ENCODE measurements at places on chromosomes 6 and 20.

- no peak for DNase-seq
These were observed 6.4 kb downstream of the ZNF512B start for GRCh38 chr20:63963348-63963741.

DNA sequence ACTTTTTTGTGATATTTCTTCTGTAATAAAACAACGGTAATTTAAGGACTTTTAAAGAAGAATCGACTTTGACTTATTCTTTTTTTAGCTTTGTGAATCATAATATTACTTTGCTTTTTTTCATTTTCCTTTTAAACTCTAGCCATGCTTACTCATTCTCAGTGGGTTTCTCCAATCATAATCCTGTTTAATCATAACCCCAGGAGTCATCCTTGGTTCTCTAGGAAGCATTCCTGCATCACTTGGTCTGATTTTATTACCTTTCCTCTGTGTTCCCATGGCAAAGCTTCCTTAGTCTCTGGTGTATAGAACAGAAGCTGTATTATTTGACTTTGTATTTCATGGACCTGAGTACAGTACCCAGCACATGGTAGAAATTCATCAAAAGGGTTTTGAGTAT lies 223.5 kb downstream of the CDKAL1 start:
- no peak for DNase-seq

DNA sequence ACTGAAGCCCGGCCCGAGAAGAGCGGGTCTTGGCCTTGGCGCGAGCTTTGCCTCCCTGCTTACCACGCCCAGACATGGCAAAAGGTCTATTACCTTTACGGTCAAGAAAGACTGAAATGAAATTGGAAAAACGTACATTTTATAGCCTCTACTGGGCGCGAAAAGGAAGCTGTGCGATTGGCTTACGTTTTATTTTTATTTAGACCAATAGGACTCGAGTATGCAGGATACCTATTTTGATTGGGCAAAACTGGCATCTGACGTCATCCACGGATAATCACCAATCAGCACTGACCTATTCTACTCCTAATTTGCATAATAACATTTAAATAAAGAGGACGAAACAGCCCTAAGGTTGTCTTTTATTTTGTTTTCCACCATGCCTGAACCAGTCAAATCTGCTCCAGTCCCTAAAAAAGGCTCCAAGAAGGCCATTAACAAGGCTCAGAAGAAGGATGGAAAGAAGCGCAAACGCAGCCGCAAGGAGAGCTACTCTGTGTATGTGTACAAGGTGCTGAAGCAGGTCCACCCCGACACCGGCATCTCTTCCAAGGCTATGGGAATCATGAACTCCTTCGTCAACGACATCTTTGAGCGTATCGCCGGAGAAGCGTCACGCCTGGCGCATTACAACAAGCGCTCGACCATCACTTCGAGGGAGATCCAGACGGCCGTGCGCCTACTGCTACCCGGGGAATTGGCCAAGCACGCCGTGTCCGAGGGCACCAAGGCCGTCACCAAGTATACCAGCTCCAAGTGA lies 97.4 kb downstream of the OR2B2 start:
- DNase-seq, result peak; percentile 55

GRCh38 chr6:149079911-149080491 lies 237.5 kb upstream of the TAB2 start:
- no peak for DNase-seq

- no peak for DNase-seq
These were observed 315.1 kb downstream of the THBS2 start for GRCh38 chr6:168938546-168938945.

DNA sequence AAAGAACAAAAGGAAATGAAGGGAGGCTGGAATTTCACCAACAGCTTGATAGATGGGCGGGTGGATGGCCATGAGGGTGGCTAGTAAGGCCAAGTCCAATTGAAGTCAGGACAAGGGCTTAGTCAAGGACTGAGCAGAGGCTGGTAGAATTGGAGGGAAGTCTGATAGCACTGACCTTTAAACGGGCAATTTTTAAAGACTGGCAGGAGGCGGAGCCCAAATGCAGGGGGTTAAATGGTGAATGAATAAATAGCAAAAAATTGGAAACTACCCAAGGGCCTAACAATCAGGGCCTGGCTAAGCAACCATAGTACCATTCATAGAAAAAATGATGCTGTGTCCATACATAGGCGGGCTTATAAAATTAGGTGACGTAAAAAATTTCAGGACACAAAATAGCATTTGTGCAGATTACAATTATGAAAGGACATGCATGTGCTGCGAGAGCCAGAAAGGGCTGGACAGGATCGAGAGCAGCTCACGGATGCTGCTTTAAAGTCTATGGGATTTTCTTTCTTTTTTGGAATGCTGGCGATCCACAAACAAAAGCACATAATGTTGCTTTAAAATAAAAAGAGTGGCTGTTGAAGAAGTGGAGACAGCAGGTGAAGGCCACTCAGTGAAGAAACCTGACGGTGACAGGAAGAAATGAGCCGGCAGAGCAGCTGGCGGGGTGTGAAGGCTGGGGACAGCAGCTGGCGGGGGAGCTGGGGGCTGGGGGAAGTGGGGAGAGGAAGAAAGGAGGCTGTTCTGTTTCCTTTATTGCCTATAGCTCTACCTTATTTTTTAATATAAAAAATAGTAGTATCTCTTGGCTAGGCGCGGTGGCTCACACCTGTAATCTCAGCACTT lies 42.8 kb upstream of the TAF8 start:
- DNase-seq, result no peak

GRCh38 chr6:24743944-24744335 lies 25.0 kb upstream of the C6orf62 start:
- no peak for DNase-seq

DNA sequence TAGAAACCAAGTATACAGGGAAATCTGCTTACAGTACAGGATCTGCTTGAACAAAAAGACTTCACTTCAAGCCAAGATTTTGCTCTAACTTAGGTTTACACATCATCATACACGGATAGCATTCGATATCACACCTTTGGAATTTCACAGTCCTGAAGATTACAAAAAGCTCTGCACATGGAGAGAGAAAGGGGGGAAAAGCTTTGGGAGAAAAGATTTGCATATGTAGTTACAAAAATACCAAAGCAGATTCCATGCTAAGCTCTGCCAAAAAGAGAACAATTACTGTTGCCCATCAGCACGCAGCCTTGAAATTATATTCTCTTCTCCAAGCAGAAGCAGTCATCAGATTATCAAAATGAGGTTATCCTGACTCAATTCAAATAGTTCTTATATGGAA lies 62.0 kb downstream of the HIVEP2 start:
- DNase-seq, result no peak

DNA sequence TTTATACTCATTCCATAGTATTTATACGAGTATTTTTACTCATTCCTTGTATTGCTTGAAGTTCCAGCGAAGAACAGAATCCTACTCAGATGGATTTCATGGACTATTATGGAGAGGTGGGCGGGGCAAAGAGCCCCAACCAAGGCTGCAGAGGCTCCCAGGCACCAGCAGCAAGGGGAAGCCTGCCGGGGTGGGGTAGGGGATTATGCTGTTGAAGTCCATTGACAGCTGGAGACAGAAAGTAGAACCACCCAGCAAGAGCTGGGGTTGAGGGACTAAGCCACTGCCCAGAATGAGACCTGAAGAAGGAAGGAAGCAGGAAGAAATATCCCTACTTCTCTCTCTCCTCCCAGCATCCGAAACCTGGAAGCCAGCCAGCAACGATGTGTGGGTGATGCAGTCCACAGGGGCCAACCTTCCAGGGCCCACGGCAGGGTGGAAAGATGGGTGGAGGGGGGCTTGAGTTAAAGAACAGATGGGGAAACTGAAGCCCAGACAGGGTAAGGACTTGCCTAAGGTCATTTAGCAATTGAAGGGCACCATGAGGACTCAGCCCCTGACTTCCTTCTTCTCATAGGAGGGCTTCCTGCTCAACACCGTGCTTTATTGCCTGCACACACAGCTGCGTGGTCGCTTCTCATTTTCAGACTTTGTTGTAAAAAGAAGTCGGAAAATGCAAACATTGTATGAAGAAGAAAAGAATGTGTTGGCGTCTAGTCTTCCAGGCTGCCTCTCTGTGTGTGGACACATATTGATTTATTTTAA lies 18.3 kb upstream of the GTSF1L start:
- DNase-seq, result no peak

GRCh38 chr6:153781306-153781705 lies 257.7 kb upstream of the OPRM1 start:
- no peak for DNase-seq

- DNase-seq, result no peak
These were observed 128.2 kb upstream of the LAMA2 start for GRCh38 chr6:128754658-128755256.

- DNase-seq, result no peak
These were observed 47.0 kb downstream of the GOPC start for GRCh38 chr6:117555262-117555849.

DNA sequence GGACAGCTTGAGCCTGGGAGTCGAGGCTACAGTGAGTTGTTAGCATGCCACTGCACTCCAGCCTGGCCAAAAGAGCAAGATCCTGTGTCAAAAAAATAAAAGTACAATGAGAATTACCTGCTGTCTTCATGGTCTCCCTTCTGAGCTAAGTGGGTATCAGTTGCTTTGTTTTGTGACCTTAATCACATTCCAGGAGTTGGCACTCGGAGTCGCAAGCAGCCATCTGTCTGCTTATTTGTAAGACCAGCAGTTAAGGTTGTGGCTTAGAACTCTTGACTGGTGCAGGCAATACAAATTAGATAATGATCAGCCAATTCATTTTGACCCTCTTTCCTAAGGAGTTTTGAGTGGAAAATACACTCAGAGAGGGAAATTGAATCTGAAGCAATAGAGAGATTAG lies 114.0 kb downstream of the MYO6 start:
- no peak for DNase-seq

DNA sequence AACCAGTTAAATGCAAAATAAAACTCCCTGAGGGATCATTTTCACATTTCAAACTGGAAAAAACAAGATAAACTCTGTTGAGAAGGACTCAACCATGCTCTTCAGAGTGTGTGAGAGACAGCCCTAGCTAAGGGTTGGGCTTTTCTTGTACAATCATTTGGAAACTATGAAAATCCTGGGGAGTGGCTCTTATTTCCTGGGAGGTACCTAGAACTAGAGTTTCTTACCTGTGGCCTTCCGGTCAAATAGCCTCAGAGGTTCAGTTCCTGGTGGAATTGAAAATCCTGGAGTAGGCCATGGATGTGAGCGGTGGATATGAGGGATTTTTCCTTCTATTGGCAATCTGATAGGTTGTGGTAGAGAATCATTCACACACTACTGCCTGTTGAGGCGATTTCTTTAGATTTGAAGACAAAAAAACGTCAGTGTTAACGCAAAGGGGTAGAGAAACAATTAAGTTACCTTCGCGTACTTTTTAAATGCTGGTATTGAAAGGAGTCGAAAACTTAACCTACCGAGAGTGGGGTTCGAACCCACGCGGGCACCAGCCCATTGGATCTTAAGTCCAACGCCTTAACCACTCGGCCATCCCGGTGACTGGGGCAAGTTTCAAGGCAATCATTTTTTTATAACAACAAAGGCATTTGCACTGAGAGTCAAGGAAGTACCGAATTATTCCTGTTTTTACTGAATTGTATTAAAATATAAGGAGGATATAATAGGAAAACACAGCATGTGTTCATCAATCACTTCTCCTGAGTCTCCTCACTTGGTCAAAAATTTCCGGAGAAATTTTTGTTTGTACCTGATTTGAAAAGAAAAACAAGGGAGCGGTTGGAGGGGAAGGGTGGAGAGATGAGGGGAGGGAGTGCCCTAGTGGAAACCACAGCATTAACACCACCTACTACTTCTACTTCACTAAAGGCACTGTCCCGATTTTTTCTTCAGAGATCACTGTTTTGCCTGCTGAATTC lies 191.3 kb downstream of the OR2B2 start:
- no peak for DNase-seq

DNA sequence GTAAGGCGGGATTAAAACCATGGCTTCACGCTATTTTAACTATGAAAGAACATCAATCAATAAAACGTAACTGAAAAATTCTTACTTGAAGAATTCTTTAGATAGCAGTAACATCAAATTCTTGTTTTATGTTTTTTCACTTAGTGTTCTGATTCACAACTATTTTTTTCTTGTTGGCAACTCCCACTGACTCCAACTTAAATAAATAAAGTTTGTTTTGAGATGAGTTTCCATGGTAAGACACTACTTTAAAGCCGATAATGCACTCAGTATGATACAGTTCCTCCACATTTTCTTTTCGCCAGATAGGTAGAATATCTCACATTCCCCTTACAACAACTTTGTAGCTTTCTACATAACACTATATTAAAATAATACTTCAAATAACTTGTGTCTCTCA lies 33.1 kb upstream of the CNKSR3 start:
- DNase-seq, result no peak

DNA sequence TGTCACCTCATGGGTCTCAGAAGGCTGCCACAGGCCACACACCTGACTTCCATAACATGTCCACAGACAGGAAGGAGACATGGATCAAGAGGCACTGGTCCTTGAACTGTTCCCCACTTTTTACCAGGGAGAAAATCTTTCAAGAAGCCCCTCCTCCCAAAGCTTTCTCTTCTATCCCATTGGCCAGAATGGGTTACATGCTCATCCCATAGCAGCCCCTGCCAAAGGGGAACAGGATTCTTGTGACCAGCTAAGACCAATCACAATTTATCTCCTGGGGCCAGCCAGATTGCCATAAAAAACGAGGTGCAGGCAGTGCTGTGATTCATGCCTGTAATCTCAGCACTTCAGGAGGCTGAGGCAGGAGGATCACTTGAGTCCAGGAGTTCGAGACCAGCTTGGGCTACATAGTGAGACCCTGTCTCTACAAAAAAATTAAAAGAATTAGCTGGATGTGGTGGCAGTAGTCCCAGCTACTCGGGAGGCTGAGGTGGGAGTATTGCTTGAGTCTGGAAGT lies 59.4 kb downstream of the TMEM242 start:
- no peak for DNase-seq

DNA sequence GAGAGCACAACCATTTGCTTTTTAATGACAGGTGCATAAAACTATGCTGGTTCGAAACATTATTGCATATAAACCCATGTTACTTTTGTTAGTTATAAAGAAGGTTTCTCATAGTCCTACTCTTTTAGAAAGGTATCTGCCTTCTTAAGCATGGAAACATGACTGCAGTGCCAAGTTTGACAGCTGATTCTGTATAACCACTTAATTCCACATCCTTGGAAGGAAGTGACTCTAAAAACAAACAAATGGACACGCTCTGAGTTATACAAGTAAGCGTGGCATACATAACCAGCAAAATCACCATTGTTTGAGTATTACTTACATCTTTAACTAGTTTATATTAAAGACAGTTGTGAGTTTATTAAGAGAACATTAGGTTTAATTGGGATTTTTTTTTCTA lies 125.0 kb upstream of the HDGFL1 start:
- no peak for DNase-seq

- no peak for DNase-seq
These were observed 17.4 kb downstream of the NKX2-2 start for GRCh38 chr20:21496452-21496851.

- DNase-seq, result peak; percentile 89
These were observed 35.8 kb downstream of the SLC2A4RG start for GRCh38 chr20:63775096-63775978.

- DNase-seq, result no peak
These were observed 19.5 kb downstream of the DUSP22 start for GRCh38 chr6:311679-312220.

GRCh38 chr20:57594092-57594951 lies 25.9 kb downstream of the ZBP1 start:
- DNase-seq, result peak; percentile 61

GRCh38 chr6:143691155-143691554 lies 13.4 kb downstream of the PHACTR2 start:
- no peak for DNase-seq
